ENCODE measurements at places on chromosomes 12 and 14.

DNA sequence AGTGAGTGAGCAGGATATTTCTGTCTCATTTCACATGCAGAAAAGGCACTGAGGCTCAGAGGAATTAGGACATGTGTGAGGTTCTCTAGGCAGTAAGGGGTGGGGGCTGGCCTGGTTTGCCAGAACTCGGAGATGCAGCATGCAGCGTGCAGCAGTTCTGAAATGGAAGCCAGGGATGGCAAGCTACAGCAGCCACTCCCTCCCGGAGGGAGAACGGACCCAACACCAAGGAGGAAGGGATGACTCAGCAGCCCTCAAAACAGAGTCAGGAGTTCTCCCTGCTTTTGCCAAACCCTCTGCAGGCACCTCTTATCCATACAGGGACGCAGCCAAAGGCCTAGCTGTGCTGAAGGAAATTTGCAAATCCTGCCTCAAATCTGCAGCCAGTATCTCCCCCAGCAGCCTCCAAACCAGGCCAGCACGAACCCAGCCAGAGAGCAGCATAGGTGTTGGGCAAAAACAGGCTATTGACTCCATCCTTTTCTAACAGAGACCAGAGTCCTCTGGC, 10.3 kb upstream of the SERPINA3 start:
- peak; percentile 63 for DNase-seq

- DNase-seq = no peak
These were observed 7.8 kb downstream of the GOLGA5 start for GRCh38 chr14:92801917-92802316.

- no peak for DNase-seq
These were observed 135.3 kb downstream of the OTOGL start for GRCh38 chr12:80234667-80235066.

DNA sequence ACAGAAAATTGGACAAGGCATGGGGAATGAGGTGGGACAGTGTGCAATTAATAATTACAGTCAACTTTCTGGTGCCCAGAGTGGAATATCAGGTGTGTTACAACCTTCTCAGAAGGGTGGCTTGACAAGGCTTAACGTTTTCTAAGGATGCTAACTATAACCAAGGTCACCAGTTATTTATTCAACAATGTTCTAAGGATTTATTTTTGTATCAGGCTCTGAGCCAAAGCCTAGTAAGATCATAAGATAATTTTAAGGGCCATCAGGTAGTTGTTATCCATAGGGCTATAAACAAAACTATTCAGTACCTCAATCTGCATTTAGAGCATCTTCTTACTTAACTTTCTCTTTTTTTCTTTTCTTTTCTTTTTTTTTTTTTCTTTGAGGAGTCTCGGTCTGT, 134.0 kb downstream of the TMTC1 start:
- DNase-seq = no peak

- no peak for DNase-seq
These were observed 122.1 kb upstream of the PTPRB start for GRCh38 chr12:70759161-70759918.

GRCh38 chr14:53054457-53054856, 98.7 kb downstream of the DDHD1 start:
- DNase-seq = peak; percentile 40

GRCh38 chr12:25266497-25266896, 15.8 kb upstream of the KRAS start:
- no peak for DNase-seq

DNA sequence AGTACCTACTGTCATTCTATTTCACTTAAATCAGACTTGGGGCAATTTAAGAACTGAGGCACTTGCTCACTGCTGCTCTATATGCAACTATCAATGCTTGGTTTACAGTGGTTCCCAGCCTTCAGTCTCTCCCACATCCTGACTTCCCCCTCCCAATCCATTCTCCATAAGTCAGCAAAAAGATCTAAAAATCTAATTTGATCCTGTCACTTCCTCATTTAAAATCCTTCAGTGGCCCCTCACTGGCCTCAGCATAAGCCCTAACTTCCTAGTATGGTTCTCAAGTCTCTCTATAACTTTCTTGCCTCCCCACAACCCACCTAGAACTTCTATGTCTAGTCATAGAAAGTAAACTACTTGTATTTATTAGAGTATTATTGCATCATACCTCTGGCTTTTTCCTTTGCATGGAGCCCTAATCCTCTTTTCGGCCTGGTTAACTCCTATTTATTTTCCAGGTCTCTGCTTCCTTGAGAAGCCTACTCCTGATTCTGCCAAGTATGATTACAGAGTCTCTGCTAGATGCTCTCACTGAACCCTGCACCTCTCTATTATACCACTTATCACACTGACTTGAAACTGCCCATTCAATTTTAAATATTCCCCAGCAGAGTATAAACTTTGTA, 130.6 kb downstream of the RALGAPA1 start:
- DNase-seq = no peak

- no peak for DNase-seq
These were observed 24.1 kb downstream of the FGF23 start for GRCh38 chr12:4355156-4356040.

- DNase-seq = peak; percentile 14
These were observed 50.0 kb downstream of the SOCS2 start for GRCh38 chr12:93622485-93622884.

- DNase-seq = no peak
These were observed 142.2 kb downstream of the BMP4 start for GRCh38 chr14:53814392-53814791.

DNA sequence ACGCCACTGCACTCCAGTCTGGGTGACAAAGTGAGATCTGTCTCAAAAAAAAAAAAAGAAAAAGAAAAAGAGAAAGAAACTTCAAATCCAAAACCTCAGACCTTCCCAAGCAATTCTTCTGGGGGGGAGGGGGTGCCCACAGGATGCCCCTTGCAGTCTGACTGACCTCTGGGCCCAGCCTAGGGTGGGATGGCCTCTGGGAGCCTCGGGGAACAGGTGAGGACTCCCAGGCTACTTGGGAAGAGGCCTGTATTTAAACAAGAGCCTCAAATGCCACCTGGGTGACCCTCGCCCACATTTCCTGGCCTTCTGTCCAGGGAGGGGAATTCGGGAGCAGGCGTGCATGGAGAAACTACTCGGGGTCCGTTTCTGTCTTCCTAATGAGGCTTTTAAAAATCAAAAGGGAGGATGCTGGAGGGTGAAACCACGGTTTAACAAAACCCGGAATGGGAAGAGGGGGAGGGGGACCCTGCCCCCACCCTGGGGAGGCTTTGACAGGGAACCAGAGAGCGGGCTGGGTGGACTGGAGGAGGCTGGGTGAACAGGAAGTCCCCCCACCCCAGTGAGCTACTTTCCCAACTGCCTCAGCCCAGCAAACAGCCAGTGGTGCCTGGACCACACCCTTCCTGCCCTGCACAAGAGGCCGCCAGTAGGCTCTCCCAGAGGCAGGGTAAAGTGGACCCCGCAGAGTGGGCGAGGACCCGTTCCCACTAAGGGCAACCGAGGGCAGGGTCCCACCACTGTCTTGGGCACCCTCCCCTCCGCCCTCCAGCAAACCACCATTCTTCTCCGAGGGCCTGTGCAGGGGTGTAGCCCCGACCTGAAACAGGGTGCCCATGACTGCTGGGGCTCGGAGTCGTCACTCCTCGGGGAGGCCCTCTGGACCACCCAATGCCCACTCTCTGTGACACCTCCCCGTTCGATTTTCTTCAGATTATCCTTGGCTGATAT, 1.5 kb upstream of the FBRSL1 start:
- DNase-seq = no peak

- DNase-seq = no peak
These were observed 80.6 kb downstream of the PRKAB1 start for GRCh38 chr12:119748497-119748896.

GRCh38 chr12:88570103-88570502, 10.2 kb downstream of the KITLG start:
- no peak for DNase-seq

DNA sequence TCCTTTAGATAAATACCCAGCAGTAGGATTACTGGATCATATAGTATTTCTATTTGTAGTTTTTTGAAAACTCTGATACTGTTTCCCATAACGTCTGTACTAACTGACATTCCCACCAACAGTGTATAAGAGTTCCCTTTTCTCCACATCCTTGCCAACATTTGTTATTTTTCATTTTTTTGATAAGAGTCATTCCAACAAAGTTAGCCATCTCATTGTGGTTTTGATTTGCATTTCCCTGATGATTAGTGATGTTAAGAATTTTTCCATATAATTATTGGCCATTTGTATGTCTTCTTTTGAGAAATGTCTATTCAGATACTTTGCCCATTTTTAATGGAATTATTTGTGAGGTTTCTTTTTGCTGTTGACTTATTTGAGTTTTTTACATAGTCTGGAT, 486.0 kb downstream of the FLRT2 start:
- DNase-seq = peak; percentile 49

DNA sequence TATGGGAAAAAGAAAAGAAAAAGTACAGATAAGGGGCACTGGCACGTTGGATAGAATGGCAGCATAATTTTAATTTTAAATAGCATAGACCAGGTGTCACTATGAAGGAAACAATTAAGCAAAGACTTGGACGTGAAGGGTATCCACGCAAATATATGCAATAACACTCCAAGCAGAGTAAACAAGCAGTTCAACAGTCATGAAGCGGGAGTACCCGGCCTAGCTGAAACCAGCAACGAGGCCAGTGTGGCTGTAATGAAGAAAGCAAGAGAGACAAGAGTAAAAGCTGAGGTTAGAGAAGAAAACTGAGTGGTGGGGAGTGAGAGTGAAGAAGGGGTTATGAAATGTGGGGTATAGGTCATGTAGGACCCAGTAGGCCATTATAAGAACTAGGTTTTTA, 85.4 kb downstream of the BCL2L14 start:
- DNase-seq = no peak

- no peak for DNase-seq
These were observed 13.5 kb downstream of the KMT5A start for GRCh38 chr12:123397400-123397799.

DNA sequence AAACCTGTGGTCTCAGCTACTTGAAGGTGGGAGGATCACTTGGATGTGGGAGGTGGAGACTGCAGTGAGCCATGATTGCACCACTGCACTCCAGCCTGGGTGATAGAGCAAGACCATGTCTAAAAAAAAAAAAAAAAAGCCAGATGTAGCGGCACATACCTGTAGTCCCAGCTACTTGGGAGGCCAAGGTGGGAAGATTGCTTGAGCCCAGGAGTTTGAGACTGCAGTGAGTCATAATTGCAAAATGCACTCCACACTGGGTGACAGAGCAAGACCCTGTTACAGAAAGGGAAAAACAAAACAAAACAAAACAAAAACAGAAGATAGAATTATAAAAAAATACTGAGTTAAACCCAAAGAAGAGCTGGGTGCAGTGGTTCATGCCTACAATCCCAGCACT, 29.1 kb upstream of the APOF start:
- no peak for DNase-seq

DNA sequence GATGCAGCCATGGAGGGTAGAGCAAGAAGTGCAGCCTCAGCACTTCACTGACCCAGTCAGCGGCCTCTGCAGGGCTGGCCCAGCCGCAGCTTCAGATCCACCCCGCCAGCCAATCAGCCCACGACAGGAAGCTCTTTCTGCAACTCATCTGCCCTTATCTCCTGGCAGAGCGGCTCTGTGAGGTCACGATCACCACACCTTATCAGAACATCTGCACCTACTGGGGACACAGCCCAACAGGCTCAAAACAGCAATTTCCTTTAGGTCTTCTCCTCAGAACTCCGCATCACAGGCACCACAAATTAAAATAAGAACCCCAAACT, 287.3 kb downstream of the BCL11B start:
- no peak for DNase-seq

- DNase-seq = no peak
These were observed 8.0 kb upstream of the TXNRD1 start for GRCh38 chr12:104207416-104208205.

GRCh38 chr12:116492703-116493324, 66.4 kb upstream of the MAP1LC3B2 start:
- peak; percentile 67 for DNase-seq

DNA sequence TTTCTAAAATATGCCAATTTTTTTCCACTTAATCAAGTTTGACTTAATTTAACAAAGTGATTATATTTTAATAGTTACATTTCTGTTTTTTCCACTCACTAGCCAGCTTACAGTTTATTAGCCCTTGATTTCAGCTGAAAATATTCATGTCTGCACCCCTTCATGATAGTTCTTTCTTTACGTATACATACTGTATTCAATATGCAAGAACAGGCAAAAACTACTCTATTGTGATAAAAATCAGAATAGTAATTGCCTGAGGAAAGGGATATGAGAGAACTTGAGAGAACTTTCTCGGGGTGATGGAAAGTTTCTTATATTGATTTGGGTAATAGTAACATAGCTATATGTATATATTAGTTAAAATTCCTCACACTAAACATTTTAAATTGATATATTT, 17.4 kb upstream of the PSMA6 start:
- no peak for DNase-seq

DNA sequence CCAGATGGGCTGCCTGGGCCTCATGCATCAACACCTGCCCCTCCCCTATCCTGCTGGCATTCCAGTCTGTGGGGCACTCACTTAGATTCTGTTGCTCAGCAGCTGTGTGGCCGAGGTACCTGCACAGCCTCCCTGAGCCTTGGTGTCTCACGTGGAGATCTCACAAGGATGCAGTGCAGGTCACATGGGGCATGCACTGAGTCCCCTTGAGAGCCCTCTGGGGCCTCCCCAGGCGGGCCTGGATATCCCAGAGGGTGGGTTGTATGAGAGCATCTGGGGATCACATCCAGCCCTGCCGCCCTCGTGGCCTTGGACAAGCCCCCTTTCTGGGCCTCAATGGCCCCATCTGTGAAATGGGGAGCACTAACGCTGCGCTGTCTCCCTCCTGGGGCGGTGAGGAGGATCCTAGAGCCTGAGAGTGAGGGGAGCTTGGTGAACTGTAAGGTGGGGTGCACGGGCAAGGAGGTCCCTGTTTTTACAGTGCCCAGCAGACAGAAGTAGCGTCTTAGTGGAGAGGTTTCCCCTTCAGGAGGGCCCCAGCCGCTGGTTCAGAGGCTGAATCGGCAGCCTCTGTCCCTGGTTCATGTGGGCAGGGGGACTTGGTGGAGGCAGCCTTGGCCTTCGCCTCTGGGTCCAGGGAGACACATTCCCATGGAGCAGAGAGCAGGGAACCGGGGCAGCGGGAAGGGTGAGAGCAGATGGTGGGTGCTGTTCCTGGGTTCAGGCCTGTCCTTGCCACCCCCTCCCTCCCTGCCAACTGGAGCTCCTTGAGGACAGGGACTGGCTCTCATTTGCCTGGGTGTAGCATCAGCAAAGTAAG, 791 bp upstream of the SLC25A47 start:
- DNase-seq = no peak

GRCh38 chr12:16606201-16606849, 363 bp upstream of the LMO3 start:
- no peak for DNase-seq

GRCh38 chr14:75427126-75427481, 718 bp upstream of the JDP2 start:
- DNase-seq = no peak

DNA sequence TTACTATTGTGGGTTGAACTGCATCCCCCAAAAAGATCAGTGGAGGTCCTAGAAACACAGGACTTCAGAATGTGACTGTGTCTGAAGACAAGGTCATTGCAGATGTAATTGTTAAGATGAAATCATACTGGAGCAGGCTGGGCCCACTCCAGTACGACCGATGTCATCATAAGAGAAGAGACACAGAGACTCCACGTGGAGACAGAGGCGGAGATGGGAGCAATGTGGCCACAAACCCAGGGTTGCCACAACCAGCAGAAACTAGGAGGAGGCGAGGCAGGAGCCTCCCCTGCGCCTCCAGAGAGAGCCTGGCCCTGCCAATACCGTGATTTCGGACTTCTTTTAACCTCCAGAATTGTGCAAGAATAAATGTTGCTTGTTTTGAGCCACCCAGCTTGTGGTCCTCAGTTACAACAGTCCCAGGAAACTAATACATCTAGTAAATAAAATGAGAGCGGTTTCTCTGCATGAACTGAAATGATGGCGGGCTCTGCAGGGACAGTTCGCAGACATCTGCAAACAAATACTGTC, 25.7 kb upstream of the FZD10 start:
- DNase-seq = no peak

Measured in HS-5 (cell line).